K562 (cell line): ENCODE measurements at places on chromosomes 1 and 21. TPM values are rescaled to one million over a fixed set of nuclear protein-coding genes. Genes with fewer than 3 reads are reported as not detected.

Gene SELENOF
- total RNA-seq: 197 and 201 TPM in 2 replicates

GRCh38 chr1:225674381-225674780 lies 21.5 kb upstream of the ENAH start:
- no peak for DNase-seq

- no peak for DNase-seq
Measured at GRCh38 chr1:180500689-180501088, 1.7 kb downstream of the ACBD6 start.

GRCh38 chr1:28070725-28071593 lies 17.5 kb downstream of the EYA3 start:
- DNase-seq: no peak

- DNase-seq: no peak
Measured at GRCh38 chr1:162654915-162655620, 22.8 kb downstream of the DDR2 start.

DNA sequence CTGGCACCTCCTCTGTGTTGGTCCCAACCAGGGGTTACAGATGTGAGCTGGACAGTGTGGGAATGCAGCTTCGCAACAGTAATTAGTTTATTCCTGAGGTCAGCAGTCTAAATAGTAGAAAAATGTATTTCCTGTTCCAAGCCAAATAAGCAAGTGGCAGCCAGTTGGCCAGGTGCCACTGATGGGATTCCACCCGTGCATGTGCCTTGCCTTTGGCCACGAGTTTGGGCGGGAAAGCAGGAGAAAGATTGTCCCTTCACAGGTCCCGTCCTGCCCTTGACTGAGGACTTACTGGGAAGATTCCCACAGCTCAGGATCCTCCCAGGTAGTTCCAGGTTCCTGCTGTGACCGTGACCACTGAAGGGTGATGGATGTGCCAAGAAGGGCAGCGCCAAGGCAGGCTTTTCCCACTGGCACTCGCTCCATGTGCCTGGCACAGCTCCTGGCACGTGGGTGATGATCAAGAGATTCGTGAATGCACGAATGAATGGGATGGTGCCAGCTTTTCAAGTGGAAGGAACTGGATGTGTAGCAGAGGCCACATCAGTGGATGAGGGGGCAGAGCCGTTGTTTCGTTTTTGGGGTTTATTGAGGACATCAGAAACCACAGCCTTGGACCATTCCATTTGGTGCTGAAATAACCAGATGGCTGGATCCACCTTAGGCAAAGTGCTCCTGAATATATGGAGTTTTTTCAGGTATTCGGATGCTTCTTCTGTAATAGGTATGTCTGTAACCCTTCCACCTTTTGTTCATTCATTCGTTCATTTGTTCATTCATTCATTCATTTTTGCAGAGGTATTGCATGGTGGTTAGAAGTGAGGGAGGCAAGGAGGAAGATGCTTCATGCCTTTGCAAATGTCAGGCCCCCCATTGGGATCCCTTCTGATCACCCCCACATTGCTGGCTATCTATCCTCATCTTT lies 62.4 kb upstream of the WNT4 start:
- no peak for DNase-seq

DNA sequence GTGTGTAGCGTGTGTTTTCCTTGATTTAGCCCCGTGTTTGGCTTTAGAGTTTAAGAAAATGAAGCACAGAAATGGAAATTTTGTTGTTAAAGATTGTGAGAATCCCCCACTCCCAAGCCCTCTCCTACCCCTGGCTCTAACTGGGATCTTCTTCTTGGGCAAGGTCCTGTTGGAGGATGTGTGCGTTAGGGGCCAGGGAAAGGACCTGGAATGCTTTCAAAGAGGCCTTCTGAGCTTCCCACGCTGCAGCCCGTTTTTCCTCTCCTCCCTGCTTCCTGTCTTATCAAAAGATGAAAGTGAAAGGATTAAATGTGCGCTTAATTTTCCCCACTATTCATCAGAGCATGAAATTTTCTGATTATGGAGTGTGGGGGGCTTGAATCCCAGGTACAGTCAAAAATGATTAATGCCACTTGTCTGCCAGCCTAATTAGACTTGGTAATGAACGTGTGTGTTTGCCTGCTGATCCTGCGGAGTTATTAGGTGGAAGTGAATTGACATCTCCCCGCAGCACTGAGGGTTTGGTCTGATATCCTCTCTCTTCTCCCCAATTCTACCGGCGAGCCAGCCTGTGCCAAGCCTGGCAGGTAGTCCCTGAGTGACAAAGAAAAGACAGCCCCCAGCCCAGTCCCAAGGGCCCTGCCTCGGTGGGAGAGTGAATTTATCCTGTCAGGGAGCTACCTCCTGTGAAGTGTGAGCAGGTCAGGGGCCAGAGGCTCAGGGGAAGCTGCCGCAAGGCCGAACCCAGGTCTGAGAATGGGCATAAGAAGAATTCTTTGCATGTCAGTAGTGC lies 4.9 kb downstream of the RASSF5 start:
- no peak for DNase-seq

Gene KRTAP15-1
- not detected in 2 replicates for total RNA-seq

DNA sequence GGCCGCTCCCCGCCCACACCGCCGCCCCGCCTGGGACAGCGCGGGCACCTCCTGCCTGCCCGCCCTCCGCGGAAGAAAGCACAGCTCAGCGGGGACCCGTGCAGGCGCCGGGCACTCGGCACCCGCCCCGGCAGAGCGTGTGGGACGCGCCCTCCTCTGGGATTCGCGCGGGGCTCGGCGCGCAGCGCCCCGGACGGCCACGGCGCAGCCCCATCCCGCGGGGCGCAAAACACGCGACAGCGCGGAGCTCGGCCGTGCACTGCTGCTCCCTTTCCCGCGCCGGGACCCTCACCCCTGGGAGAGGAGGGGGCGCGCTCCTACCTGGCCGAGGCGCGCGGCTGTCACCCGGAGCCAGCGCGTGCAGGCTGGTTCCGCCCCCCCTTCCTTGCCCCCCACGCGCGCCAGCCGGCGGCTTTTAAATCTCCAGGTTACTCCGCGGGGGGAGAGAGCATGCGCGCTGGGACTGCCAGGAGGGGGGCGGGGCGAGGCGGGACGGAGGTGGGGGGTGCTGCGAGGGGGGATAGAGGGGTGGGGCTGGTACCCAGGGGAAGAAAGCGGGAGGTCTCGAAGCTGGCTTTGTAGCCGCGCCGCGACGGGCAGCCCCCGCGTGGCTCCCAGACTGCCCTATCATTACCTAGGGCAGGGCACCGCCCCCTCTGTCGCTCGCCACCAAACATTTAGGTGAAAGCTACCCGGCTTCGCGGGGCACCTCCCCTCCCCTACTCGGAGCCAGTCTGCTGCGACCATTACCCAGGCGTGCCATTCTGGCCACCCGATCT lies at the start of gene SLC45A3:
TSS of gene SLC45A3 (minus strand) at position 437 of the 779 bp plus-strand sequence. CDS start 15,853 bp downstream, outside the sequence.
- peak; percentile 92 for DNase-seq

DNA sequence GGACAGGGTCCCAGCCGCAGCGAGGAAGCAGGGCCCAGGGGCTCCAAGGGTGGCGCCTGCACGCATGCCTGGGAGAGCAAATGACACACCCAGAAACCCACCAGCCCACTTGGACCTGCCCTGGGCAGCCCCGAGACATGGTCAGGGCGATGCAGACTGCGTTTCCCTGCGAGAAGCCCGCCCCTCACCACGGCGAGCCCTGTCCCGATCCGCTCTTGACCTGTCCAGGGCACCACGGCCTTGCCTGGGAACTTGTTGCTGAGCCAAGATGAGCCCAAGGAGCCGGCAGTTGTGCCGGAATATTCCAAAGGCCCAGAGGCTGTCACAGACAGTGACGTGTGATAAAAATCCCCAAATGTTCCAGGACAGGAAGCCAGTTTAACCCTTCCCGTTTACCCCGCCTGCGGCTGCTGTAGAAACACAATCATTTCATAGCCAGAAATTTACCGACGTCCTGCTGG lies 78.1 kb downstream of the SIK1 start:
- no peak for DNase-seq

Gene WARS2
- total RNA-seq: 14.9 and 17.5 TPM in 2 replicates

DNA sequence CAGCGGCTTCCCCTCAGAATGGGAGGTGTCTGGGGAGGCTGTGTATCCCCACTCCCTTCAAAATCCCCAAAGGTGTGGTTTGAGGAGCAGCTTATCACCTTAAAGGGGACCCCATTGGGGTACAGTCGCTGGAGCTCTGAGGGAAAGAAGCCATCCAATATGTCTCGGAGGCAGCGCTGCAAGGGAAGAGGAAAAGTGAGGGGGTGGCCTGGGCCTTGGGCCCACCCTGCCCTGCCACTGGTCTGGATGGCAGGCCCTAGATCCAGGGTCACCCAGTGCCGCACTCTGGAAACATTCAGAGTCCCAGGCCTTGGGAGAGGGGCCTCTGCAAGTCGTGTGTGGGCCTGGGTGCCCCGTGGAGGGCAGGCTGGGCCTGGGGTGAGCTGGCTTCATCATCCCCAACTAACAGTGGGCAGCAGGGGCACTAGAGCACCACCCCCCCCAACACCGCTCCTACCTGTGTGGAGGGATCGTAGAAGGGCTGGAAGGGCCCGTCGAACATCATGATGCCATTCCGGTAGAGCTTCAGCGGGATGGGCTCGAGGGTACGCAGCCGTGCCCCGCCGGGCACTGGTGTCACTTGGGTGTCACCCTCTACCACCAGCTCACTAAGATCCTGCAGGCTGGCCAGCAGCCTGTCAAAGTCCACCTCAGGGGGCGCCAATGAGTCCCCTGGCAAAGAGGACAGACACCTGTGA lies 5.6 kb downstream of the SH3BGRL3 start:
- peak; percentile 67 for DNase-seq

Gene GFI1
- 0.66 and 0.85 TPM in 2 replicates for total RNA-seq

Gene PACC1
- 14.7 and 18.1 TPM in 2 replicates for total RNA-seq

- no peak for DNase-seq
Measured at GRCh38 chr1:115184951-115185331, 95.6 kb upstream of the TSPAN2 start.

- DNase-seq: no peak
Measured at GRCh38 chr1:184900507-184900906, 73.8 kb downstream of the NIBAN1 start.

DNA sequence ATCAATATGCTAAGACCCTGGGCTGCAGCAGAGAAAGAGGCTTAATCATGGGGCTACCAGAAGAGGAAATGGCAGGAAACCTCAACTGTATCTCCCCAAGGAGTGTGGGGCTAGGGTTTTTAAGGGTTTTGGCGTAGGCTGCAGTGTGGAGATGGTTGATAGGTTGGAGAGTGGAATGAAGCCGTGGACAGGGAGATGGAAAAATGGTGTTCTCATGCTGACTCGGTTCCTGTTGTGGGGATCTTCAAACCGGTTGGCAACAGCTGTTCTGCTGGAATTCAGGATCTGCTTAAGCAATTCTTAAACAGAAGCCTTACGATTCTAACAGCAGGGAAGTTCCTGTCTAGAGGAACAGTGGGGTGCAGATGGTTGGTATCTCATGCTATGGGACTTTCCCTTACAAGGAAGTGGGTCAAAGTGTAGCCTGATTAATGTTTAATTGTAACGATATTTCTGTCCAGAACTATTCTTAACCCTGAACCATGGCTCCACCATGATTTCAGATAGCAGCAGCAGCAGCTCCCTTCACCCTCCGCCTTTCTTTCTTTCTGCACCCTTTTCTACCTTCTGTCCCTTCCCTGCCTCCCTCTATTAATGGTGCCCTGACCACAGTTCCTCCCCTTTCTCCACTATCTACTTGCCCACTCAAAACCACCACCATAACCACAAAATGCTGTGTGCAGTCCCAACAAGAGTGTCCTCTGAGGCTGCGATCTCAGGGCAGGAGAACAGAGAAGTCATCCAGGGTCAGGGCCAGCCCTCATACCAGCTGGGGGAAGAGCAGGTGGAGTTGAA lies 30.8 kb downstream of the RSPH1 start:
- peak; percentile 45 for DNase-seq

DNA sequence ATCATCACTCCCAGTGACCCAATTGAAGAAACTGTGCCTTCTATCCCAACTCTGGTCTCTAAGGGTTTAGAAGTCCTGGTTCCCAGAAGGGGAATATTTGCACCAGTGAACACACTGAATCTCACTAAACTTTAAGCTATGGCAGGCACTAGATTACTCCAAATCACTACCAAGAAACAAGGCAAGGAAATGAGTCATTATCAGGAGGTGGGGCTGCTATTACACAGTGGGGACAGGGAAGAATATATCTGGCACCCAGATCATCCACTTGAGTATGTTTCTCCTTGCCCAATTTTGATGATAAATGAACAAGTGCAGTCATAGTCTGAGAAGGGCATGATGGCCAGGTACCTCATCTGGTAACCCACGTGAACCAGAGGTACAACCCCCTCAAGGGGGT lies 7.0 kb downstream of the MRPL9 start:
- no peak for DNase-seq

DNA sequence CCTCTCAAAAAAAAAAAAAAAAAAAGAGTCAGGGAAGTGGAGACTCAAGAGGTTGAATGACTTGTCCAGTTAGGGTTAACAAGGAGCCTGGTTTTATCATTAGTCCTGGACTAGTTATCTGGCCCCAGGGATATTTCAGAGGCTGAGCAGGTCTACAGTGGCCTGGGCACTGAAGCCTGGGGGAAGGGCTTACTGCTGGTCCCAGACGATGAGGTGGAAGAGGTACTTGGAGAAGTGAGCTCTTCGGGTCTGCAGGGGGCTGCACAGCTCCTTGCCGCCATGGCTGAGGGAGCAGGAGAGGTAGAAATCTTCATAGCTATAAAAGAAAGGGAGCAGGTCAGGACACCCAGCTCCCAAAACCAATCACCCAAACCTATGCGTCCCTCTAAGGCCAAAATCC lies 40.1 kb downstream of the PIK3C2B start:
- no peak for DNase-seq

- no peak for DNase-seq
Measured at GRCh38 chr1:23741609-23742008, 1.7 kb upstream of the ELOA start.

DNA sequence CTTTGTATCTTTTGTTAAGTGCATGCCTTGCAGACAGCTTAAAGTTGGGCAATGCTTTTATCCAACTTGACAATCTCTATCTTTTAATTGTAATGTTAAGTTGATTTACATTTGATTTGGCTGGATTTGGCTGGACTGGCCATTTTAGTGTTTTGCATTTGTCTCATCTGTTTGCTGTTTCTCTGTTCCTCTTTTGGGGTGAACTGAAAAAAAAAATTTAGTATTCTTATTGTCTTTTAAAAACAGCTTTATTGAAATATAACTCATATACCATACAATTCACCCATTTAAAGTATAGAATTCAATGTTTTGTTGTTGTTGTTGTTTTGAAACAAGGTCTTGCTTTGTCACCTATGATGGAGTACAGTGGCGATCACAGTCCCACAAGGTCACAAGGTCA lies 34.4 kb downstream of the DIPK1A start:
- no peak for DNase-seq

- no peak for DNase-seq
Measured at GRCh38 chr21:41369105-41369919, 7.5 kb downstream of the MX2 start.

Gene CD48
- 0.42 and 0.65 TPM in 2 replicates for total RNA-seq

Gene FAM131C
- total RNA-seq: 0.16 and 0.18 TPM in 2 replicates

Gene RXRG
- total RNA-seq: not detected in 2 replicates
